ENCODE measurements at places on chromosomes 7 and 10. TPM values are rescaled to one million over a fixed set of nuclear protein-coding genes. Genes with fewer than 3 reads are reported as not detected.

GRCh38 chr10:3468919-3469638, 296.5 kb upstream of the PITRM1 start:
- peaks cover 22% of the 10 kb centered on the region for H3K4me1 ChIP-seq
- no peaks in the 10 kb centered on the region for H3K36me3 ChIP-seq
- no peak overlapping the region for H3K27ac ChIP-seq
- no peaks in the 10 kb centered on the region for H3K27me3 ChIP-seq
- DNase-seq = no peak

GRCh38 chr10:32015386-32015785, 40.8 kb downstream of the KIF5B start:
- no peaks in the 10 kb centered on the region for H3K27me3 ChIP-seq
- no peak for DNase-seq
- H3K36me3 ChIP-seq = peaks cover 75% of the 10 kb centered on the region
- H3K4me3 ChIP-seq = no peak overlapping the region

The GRM3 gene
- not detected for total RNA-seq

The METTL27 gene
- 0.66 TPM for total RNA-seq

The AKR1C2 gene
- not detected for total RNA-seq

- H3K27ac ChIP-seq = no peak overlapping the region
- no peaks in the 10 kb centered on the region for H3K36me3 ChIP-seq
- H3K4me1 ChIP-seq = no peaks in the 10 kb centered on the region
- no peak overlapping the region for H3K4me3 ChIP-seq
- DNase-seq = no peak
- no peaks in the 10 kb centered on the region for H3K27me3 ChIP-seq
Observed at GRCh38 chr7:71144963-71145362, 13.0 kb downstream of the GALNT17 start.
